Nucleus accumbens (tissue), 56 donors: ENCODE measurements at places on chromosomes 1 and 21.

GRCh38 chr1:201181726-201182125, 8.9 kb upstream of the IGFN1 start:
- DNase-seq: no peak

DNA sequence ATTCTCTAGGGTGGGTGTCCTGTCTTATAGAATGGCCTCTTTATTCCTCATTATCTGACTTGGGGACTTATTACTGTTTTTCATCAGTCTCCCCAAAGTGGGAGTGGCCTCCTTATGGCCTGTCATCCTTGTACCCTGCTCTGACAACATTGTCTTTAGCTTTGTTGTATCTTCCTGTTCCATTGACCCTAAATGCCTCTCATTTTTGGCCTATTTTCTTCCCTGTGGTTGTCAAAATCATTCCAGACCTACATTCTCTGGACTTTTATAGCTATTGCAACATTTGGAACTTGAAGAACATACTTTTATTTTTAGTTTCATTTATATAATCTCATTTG, 9.7 kb downstream of the SFT2D2 start:
- no peak for DNase-seq

DNA sequence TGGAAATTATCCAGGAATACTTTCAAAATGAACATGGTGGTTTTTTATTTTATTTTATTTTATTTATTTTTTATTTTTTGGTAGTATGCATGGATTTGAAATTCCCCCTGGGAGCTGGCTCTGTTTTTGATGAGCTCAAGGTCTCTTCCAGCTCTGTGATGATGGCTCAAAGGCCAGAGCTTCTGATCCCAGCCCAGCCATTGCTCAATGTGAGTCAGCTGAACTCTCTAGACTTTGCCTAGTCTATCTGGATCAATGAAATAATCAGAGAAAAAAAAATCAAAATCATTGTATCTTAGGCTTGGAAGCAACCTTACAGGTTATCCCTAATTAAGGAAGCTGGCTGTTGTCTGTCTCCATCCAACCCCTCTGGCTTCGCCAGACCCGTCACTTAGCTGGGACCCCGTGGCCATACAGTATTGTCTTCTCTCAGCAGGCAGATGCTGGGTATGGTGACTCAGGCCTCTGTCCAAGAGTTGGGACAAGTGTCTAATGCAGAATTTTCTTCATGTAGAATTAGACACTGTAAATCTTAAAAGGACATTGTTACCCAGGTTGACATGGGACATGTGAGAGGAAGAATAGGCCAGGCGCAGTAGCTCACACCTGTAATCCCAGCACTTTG, 90.2 kb upstream of the LPGAT1 start:
- DNase-seq: no peak

GRCh38 chr1:151009206-151009587, 948 bp downstream of the PRUNE1 start:
- DNase-seq: no peak

GRCh38 chr1:107172450-107173170, 31.8 kb downstream of the NTNG1 start:
- no peak for DNase-seq

- no peak for DNase-seq
Measured at GRCh38 chr1:35179908-35180307, 13.0 kb downstream of the SFPQ start.

GRCh38 chr1:12343823-12344487, 114.1 kb downstream of the VPS13D start:
- no peak for DNase-seq

DNA sequence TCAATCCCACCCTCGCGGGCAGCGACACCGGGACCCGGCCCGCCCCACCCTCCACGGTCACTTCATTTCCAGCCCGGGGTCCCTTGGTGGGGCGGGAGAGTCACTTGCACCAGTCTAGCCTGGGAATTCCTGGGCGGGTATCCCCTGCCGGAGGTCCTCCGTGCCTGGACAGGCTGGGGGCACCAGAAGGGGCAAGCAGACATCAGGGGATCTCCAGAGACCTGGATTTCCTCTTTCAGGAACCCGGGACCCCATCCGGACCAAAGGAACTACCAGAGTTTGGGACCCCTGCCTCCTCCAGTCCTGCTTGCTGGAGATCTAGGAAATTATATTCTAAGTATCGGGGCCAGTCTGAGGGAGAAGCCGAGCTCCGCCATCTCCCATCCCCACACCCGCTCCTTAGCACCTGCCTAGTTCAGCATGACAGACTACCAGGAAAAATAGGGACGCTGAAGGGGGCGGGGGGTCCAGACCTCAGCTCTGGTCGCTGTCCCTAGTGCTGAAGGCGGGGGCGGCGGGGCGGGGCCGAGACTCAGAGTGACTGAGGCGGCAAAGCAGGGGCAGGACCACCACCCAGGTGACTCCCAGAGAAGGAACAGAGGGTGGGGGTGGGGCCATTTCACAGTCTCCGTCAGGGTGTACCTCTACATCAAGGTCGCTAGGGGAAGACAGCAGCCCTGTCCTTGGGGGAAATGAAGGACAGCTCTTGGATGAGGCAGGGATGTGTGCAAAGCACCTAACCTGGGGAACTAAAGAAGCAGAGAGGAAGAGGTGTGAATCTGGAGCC, 832 bp downstream of the HCN3 start:
- DNase-seq: no peak

GRCh38 chr21:34143685-34144182, 70.4 kb downstream of the MRPS6 start:
- no peak for DNase-seq

DNA sequence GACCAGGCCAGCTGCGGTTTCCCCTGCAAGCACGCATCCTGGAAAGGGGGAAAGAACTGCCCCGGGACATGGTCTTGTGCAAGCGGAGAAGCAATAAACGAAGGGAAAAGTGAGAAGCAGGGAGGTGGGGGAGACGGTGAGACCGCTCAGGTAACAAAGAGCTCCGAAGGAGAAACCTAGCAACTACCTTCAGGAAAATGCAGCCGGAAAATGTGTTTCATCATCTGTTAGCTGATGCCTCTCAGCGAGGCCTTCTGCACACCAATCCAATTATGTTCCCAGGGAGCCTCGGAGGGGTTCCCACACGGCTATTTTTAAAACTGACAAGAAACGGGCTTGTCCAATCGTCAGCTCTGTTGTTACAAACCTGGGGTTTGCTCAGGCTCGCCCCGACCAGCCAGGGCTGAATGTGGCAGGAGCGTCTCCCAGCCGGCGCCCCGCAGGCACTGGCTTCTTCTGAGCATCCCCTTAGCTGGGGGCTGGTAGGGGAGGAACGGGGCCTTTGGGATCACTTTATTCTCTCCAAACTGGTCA, 3.4 kb downstream of the RIPK4 start:
- no peak for DNase-seq

DNA sequence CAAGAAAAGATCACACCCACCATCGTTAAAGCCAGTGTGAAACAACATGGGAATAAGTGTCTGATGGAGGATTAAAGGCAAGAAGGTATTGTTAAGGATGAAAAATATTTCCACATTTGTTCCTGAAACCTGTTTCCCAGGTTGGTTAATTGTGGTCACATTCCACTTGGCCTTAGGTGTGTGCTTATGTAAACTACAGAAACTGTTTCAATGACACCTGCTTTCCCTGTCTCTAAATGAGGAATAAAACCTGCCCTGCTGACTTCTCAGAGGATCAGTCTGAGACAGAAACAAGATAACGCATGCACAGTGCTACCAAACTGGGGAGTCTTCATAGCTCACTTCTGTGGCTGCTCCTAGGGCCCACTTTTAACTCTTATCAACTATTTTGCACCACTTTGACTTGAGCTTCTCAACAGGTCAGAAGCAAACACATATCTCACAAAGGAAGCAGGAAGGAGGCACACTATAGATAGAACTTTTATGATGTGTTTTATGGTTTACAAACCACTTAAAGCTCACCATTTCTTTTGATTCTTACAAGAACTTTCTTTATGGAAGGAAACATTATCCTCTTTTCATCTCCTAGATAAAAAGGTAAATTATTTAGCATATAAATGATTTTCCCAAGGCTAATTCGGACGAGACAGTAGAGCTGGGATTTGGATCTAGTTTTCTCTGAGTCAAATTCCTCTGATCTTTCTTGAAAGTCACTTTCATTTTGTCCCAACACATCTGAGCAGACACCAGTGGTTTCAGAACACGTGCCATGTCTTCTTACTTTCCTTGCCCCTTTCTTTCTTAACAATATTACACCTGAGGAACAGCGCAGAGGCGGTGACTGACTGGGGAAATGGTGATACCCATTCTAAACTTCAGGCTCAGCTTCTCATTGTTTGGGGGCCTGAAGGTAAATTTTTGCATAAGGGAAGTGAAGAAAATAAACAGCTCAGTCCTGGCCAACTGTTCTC, 33.4 kb downstream of the CYP2J2 start:
- no peak for DNase-seq

DNA sequence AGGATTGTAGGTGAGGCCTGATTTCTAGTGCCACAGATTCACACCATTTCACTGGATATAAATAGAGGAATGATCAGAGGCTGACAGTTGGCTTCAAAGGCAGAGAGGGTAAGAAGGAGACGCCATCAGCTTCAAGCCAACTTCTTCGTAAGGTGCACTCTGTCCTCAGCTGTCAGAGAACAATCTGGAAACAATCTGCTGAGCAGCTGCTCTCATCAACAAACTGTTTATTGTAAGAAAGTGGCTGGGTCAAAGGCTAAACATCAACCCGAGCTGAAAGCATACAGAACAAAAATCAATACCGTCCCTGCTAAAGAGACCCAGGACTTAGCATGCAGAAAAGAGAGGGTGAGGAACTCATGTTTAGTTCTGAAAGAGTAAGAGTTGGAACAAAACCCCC, 48.2 kb downstream of the HLCS start:
- no peak for DNase-seq

DNA sequence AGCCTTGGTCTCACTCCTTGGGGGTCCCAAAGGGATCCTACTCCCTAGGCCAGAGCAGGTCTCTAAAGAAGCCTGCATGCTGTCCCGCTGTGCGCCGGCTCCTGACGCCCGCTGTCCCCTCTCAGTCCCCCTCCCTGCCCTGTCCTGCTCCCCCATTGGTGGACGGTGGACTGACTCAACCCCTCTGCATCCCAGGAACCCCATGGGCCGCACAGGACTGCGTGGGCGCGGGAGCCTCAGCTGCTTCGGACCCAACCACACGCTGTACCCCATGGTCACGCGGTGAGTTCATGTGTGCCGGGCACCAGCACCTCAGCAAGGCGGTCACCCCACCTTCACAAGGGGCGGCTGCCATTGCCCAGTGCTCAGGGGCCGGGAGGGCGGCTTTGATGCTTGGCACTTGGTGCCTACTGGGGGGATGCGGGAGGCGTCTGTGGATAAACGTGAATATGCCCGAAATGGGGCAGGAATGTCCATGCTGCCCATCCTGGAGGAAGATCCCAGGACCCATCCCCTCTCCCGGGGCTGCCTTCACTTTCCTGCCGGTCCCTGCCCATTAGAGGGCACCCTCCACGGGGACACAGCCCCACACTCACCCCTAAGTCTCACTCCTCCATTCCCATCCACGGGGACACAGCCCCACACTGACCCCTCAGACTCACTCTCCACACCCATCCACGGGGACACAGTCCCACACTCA, 20.2 kb upstream of the LRRC3 start:
- DNase-seq: no peak

- no peak for DNase-seq
Measured at GRCh38 chr1:108056436-108056990, 91.5 kb upstream of the VAV3 start.

DNA sequence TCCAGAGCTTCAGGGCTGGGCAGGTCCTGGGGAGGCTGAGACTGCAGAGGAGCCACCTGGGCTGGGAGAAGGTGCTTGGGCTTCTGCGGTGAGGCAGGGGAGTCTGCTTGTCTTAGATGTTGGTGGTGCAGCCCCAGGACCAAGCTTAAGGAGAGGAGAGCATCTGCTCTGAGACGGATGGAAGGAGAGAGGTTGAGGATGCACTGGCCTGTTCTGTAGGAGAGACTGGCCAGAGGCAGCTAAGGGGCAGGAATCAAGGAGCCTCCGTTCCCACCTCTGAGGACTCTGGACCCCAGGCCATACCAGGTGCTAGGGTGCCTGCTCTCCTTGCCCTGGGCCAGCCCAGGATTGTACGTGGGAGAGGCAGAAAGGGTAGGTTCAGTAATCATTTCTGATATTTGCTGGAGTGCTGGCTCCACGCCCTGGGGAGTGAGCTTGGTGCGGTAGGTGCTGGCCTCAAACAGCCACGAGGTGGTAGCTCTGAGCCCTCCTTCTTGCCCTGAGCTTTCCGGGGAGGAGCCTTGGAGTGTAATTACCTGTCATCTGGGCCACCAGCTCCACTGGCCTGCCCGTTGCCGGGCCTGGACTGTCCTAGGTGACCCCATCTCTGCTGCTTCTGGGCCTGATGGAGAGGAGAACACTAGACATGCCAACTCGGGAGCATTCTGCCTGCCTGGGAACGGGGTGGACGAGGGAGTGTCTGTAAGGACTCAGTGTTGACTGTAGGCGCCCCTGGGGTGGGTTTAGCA, 9.3 kb downstream of the MYBPH start:
- DNase-seq: no peak

GRCh38 chr1:12140016-12140415, 26.8 kb upstream of the TNFRSF1B start:
- DNase-seq: no peak

GRCh38 chr1:60978421-60979357, 103.7 kb upstream of the NFIA start:
- no peak for DNase-seq

DNA sequence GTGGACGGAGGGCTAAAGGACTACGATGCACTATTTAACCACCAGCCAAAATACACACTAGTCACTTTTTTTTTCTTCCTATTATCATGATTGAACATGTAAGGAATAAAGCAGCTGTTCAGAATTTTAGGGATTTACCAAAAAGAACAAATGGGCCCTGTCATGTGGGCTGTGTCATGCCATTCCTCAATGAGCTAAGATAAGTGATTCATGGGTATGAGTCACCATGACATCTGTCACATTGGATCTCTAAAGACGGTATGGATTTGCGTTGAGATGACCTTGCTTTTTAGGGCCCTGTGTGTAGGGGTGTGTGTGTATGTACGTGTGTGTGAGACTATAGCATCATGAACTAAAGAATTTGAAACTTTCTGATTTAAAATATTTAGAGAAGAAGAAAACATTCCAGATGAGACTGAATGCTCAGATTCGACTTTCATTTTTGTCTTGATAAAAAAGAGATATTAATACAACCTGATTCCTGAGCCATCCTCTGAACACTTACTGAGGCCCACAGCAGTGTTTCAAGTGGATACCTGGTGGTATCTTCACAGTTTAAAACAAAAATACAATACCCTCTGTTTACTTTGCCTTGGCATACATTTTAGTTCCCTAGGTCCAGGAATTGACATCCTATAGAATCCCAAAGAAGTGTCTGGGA, 246.1 kb upstream of the DUSP10 start:
- DNase-seq: no peak
